ENCODE measurements at places on chromosomes 5 and 9.

DNA sequence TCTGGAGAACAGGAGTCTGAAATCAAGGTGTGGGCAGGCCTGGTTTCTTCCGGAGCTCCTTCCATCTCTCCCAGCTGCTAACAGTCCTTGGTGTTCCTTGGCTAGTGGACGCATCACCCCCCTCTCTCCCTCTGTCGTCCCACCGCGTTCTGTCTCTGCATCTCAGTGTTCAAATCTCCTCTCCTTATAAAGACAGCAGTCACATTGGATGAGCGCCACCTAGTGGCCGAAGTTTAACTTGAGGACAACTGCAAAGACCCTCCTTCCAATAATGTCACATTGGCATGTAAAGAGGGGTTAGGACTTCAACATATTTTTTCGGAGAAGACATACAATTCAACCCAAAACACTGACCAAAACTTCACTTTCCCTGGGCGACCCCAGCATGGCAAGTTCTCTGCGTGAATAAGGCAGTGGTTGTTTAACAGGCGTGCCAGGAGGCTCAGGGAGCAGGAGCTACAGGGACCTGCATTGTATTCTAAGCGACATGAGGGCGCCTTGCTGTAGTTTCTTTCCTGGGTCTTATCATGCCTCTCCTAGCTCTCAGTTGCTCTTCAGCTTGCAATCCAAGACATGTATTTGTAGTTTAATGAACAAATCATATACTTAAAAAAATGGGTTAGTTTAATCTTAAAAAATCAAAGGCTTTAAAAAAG lies 27.9 kb upstream of the BASP1 start:
- peak; percentile 48 for DNase-seq

- no peak for DNase-seq
These were observed 77.0 kb upstream of the DAP start for GRCh38 chr5:10838038-10838437.

DNA sequence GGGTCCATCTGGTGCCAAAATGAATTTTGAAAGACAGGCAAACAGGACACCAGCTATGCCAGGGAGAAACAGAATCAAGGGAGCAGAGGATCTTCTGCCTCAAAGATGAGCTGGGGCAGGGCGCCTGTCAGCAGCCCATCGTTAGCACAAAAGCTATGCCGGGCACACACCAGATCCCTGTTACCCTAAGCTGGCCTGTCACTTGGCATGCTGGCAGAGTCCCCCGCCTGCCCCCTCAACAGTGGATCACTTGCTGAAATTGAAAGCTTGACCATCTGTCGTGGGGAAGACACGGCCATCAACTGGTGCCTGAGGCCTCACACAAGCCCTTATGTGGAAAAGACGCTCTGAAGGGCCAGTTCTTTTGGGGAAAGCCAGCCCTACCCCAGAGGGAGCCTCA lies 256.4 kb downstream of the EBF1 start:
- DNase-seq: no peak

DNA sequence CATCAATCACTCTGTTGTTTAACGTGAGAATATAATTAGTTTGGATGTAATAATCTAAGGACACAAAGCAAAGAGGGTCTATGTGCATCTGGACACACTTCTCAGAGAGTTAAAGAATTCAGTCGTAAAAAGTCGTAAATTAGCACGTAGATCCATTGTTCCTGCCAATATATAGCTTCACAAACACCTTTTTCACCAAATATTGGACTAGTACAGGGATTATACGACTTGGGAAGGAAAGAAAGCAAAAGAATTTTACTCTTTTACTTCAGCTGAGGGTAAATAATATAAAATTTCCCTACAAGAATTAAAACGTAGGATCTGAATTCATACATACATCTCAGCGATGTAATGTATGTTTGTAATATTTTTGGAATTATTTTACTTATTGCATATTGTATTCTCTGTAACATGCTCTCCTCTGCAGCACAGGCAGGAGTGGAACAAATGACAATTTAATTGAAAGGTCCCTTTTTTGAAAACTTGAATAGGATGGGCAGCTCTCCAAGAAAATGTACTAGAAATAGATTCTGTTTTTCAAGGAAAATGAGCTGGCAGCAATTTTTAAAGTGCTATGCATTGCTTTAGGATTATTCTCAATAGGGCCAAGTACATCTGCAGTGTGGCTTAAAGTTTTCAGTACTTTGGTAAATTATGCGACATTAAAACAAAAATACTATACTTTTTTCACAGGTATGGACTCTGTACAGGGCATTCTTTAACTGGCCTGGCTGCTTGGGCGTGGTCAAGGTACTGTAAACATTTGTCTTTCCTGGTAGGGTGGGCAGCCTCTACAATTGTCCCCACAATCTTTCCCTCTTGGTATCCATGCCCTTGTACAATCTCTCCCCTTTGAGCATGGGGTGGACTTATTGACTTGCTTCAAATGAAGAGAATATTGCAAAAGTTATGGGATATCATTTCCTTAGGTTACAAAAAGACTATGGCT lies 39.7 kb upstream of the HSD17B4 start:
- no peak for DNase-seq

- no peak for DNase-seq
These were observed 644 bp downstream of the BRD3 start for GRCh38 chr9:134066913-134067851.

DNA sequence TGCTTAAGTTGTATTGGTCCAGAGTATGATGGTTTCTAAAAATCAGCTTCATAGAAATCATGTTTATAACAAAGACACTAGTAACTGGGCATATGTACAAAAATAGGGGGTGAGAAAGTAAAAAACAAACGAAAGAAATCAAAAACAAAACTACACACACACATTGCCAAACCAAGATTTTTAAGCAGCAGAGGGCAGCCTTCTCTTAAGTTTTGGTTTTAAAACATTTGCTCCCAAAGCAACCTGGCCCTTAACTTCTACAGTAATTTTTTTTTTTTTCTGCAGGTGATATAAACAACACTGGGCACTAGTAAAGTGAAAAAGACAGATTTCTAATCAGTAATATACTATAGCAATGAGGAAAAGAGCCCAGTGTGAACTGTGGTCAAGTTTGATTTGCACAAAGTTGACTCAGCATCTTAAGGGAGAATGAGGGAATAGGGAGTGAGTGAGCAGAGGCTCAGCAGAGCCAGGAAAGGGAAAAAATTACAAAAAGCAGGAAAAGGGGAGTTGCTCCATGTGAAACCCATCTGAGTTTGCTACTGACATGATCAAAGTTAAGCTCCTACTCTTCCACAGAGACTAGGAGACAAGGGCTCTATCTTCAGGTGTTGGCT lies 13.4 kb upstream of the GAPT start:
- DNase-seq: no peak

- no peak for DNase-seq
These were observed 43.5 kb downstream of the DMAC1 start for GRCh38 chr9:7756088-7756487.

- no peak for DNase-seq
These were observed 159.0 kb downstream of the CPLANE1 start for GRCh38 chr5:37090123-37090726.

DNA sequence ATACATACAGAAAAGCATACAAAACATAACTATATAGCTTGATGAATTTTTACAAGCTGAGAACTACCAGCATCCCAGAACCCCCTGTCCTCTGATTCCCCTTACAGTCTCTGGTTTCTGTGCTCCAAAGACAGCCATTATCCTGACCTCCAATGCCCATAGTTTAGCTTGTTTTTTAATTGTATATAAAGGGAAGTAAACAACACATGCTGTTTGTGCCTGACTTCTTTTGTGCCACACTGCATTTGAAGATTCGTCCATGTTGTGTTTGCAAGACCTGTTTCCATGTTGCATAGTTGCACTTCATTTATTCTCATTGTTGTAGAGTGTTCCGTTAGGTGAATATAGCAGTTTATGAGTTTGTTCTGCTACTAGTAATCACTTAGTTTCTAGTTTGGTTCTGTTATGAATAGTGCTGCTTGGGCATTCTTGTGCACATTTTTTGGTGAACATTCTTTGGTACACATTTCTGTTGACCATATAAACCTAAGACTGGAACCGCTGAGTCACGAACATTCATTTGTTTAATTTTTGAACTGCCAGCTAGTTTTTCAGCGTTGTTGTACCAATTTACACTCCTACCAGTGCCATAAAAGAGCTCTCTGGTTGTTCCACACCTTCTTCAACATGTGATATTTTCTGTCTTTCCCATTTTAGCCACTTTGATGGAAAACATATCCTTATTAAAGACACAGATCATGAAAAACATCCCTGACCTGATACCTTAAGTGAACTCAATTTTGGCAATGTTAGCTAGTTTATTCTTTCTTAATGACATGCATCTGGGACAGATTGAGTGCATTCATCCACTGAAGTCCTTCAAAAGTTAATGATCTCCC lies 78.1 kb upstream of the ANXA1 start:
- no peak for DNase-seq

DNA sequence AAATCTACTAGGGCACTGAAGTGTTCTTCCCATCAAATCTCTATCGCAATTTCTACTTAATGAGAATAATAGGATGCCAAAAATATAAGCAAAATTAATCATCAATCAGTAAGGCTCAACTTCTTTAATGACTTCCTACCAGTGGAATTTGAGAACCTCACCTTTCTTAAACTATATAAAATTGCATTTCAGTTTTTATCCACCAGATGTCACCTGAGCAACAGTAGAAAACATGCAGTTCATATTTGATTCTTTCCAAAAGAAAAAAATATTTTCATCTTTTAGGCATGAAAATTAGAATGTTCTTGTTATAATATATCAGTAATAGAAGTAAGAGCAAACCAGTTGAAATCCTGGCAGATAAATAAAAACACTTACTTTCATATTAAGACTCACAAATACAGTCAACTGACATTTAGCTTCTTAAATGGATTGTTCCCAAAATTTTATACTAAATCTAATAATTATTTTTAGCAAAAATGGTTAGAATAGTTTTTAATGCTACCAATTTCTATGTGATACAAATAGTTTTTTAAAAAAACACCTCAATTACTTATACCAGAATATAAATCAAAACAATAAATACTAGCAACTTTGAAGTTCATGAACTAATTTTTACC lies 13.4 kb upstream of the CCDC112 start:
- no peak for DNase-seq

DNA sequence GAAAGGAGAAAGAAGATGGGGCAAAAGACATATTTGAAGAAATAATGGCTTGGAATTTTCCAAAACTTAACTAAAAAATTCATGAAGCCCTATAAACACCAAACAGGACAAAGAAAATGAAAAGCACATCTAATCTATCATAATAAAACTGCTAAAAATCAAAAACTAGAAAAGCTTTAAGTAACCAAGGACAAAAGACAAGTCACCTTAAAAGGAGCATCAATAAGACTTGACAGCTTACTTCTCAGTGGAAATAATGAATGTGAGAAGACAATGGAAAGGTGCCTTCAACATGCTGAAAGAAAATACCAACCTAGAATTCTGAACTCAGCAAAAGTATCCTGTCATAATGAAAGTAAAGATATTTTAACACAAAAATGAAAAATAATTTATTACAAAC lies 27.0 kb downstream of the GTF3C4 start:
- DNase-seq: no peak

DNA sequence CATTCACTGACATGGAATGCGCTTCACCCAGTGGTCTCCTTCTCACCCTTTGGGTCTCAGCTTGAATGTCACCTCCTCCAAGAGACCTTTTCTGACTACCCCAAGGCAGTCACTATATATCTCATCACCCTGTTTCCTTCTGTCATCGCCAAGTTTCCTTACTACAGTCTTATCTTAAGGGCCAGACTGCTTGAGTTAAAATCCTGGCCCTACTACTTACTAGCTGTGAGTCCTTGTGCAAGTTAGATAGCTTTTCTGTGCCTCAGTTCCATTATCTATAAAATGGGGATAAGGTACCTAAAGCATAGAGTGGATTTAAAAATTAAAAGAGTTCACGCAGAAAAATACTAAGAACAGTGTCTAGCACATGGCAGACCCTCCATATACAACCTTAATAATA lies 132.4 kb downstream of the GABBR2 start:
- no peak for DNase-seq

DNA sequence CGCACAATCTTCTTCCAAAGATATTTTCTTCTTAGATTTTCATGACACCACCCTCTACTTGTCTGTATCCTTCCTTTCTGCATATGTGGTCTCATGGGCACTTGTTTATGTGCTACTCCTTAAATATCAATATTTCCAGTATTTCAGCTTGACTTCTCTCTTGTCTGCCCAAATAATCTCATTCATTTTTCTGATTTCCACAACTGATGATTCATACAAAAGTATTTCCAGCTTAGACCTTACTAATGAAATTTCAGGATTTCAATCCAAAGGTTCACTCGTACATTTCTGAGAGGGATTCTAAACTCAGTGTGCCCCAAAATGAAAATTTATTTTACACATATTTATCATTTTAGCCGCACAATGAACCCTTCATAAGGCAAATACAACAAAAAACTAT lies 928.9 kb upstream of the C9orf72 start:
- no peak for DNase-seq

DNA sequence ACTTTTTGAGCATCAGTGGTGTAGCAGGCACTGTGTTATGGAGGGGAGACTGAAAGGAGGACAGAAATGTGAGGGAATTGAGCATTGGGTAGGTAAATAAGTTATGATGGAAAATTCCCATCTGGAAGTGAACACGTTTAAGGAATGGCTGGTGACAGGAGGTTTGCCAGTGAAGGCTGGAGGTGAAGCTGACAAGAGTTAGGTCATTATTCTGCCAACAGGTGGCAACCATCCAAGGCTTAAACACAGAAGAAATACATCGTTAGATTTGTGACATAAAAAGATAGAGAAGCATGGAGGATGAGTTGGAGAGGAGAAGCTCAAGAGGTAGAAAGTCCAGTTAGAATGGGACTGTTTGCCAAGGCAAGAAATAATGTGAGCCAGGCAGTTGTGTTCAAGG lies 455.3 kb upstream of the SGCD start:
- no peak for DNase-seq

DNA sequence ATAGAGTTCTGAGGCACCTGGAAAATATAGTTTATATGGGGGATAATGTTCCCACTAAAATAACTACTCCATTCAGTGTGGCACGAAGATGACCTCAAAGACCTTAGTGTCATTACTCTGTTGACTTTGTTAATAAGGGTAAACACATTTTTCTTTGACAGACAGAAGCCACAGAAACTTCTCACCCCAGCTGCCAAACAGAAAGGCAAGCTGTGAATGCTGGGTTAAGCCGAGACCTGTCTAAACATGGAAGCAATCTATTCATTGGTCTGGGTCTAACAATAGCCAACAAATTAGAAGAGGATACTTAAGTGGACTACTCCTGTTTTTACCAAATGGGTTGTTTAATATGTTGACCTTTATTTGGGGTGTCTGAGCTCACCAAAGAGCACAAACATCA lies 171.4 kb downstream of the TLE1 start:
- no peak for DNase-seq

DNA sequence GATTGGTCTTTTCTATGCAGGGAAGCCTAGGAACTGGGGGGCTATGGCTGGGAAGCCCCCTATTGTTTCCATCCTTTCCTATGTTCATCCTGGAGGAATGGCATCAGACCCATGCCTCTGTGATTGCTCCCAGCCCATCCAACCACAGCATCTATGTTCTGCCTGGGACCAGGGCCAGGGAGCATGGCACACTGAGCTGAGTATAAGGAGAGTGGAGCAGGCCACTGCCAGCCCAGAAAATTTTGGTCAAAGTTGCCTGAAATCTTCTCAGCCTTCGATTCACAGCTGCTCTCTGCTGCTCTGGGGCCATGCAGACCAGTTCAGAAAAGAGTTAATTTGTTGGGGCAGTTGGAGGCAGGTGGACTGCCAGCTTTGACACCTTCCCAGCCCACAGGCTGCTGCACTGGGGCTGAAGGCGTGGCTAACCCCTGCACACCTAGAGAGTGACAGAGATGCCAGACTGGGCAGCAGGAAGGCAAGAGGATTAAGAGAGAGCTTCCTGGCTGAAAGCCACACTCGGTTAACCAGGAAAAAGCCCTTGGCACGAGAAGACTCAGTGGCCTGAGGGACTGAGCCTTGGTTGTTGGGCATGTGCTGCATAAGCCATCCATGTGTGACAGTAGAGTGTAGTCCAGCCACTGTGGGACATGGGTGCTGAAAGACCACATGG lies 12.1 kb downstream of the TGFBI start:
- DNase-seq: no peak

Measured in stimulated activated CD4-positive, alpha-beta T cell treated with anti-CD3 and anti-CD28 coated beads, Interleukin-1b, Interleukin-23, amount 100 ng/mL, for 1 hour (primary cell).